ENCODE measurements at places on chromosomes 2 and 18.

DNA sequence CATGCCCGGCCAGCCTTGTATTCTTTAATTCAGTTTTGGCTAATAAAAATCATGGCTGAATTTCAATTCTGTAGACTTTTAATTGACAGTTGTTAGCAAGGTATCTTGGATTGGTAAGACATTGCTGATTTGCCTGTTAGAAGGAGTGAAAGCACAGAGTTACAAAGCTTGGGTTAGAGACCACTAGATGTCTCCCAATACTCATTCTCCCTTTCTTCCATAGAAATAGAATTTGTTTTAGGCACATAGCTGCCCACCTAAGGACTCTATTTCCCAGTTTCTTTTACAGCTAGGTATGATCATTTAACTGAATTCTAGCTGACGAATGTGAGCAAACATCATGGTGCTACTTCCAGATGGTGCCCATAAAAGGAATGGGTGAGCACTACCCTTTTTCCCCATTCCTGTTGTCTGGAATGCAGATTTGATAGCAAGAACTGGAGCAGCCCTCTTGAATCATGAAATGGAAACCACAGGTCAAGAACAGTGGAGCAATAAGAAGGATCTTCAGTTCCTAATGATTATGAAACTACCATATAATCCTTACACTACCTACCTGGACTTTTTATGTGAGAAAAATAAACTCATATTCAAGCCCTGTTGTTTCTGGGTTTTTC, 17.5 kb downstream of the PECR start:
- DNase-seq, result no peak

GRCh38 chr2:239316562-239317465, 84.0 kb downstream of the HDAC4 start:
- no peak for DNase-seq

- DNase-seq, result no peak
These were observed 1.1 kb downstream of the MAP4K3 start for GRCh38 chr2:39435741-39436591.

DNA sequence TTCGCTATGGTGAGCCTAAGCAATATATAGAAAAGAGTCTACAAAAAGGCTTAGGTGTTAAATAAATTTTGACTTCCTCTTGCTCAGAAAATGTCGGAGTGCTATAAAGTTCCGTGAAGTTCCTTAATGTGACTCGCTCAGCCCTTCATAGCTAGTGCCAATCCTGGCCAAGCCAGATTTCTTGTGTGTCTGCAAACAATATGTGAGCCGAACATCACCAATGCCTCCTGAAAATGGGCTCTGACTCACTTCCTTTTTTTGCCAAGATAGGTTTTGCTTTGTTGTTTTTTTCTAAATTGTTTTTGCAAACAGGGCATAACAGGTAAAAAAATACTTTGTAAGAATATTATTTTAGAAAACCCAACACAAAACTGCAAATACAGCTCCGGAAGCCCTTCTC, 26.1 kb downstream of the CDC42EP3 start:
- no peak for DNase-seq

GRCh38 chr2:46269001-46269400, 28.2 kb upstream of the EPAS1 start:
- no peak for DNase-seq

GRCh38 chr2:239569401-239570090, 168.7 kb upstream of the HDAC4 start:
- no peak for DNase-seq

DNA sequence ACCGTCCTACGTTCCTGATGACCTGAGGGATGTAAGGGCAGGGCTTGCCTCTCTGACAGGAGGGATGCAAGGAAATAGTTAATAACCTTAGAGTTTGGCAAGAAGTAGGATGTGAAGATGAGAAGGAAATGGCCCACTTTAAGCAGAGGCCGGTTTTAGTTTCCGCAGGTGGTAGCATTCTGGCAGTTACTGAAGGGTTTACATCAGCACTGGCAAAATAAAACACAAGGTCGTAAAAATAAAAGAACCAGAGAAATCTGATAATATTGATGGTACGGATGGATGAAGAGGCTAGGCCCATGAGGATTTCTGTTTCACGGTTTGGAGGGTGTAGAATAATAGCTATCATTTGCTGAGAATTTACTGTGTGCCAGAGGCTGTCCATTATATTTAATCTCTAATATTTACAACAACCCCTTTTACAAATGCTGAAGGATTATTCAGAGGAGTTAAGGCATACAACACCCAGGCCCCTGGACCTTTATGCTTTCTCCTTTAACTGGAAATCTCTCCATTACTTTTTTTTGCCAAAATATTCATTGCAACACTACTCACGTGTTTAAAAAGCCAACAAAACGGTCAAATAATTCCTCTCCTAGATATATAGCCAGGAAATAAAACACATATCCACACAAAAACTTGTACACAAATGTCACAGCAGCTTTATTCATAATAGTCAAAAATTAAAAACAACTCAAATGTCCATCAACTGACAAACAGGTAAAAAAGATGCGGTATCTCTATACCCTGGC, 28.5 kb downstream of the DAPL1 start:
- DNase-seq, result no peak

DNA sequence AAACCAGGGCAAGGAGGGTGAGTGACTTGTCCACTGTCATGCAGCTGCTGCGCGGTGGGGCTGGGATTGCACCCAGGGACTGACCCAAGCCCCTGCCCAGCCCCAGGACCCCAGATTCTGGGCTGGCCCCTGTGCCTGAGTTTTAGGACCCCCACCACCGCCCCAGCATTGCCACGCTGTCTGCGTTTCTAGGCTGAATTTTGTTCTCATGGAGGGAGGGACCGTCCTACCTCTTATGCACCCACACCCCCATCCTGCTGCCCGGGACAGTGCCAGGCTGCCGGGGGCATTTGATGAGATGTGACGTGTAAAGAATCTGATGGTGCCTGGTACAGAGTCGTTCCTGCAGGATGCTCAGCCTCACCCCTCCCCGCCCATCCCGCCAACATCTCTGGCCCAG, 111.0 kb upstream of the ODC1 start:
- no peak for DNase-seq
